H9 (cell line): ENCODE measurements at places on chromosomes 11 and 22. TPM values are rescaled to one million over a fixed set of nuclear protein-coding genes. Genes with fewer than 3 reads are reported as not detected.

DNA sequence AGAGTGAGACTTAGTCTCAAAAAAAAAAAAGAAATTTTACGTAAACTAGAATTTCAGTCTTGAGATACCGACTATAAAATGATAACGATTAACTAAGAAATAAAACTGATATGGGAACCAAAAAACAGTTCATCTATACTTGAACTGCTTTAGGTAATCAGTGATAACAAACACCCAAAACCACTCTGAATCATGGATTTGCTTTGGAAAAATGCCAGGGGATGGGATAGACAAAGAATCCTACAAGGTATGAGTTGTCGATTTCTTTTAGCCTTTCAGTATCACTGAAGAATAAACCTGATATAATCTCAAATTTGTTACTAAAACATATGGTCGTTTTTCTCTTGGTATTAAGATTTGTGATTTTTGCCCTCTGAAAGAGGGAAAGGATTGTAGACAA, 13.7 kb downstream of the CSTF3 start:
- no peak for DNase-seq

Gene RASSF7
- 26.3 and 30.0 TPM in 2 replicates for total RNA-seq

DNA sequence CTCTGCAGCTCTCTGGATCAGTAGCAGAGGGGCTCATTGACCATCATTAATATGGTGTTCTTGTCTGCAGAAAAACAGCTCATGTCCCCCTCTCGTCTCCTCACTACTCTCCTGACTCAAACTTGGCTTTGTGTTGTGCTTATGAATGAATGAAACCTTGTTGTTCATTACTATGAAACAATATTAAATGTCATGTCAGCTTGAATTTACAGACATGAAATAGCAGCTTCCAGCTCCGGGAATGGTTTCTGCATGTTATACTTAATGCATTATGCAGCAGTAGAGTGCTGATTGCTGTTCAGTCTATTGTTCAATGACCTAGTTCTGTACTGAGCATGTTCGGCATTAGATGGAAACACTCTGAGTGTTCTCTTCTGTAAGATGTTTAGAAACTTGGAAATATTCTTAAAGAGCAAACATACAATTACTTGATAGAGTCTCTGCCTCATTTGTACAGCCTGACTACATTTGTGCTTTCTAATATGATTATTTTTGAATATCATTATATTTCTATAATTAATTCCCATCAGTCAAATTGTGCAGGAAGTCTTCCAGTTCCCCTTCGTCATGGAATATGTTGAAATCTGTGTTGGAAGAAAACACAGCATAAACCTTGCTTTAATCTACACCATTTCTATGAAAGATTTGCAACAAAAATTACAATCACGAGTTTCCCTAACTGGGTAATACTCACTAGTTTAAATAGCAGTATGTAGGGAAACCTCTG, 340.4 kb downstream of the SOX6 start:
- no peak for DNase-seq

GRCh38 chr11:66470015-66470414, 3.3 kb downstream of the PELI3 start:
- DNase-seq: peak; percentile 47

DNA sequence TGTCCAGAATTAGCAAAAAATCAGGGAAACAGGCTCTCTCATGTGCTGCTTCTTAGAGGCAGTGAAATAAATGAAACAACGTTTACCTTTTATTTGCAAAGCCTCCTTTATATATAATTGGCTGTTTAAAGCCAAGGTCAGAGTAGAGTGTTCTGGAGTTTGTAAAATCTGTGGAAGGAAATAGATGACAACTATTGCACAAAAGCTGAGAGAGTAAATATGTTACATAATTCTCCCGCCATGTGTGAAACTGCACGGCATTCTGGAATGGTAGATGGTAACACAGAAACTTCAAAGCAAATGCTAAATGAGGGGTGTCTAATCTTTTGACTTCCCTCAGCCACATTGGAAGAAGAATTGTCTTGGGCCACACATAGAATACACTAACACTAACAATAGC, 51.5 kb upstream of the FGF3 start:
- DNase-seq: no peak

Gene KCNA4
- total RNA-seq: not detected in 2 replicates

- DNase-seq: no peak
Measured at GRCh38 chr11:117606790-117607189, 190.2 kb downstream of the DSCAML1 start.

DNA sequence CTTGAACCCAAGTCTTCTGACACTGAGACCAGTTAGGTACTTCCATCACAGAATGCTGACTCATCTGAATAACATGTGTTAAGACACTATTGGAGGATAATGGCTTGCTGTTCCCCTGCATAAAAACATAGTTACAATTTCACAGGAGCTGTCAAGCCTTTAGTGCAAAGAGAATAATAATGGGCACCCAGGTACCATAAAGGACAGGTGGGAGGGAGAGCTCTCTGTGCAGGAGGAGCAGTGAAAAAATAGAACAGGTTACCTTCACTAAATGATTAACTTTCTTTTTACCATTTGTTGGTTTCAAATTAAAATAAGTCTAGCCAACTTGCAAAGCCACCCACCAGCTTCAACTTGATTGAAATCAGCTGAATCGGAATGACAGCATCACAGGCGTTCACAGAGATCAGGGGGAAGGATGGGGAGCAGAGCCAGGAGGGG, 173.2 kb downstream of the DSCAML1 start:
- no peak for DNase-seq

Gene TENM4
- total RNA-seq: 4.3 and 4.6 TPM in 2 replicates

GRCh38 chr22:23365961-23366360, 185.7 kb downstream of the BCR start:
- DNase-seq: no peak

- no peak for DNase-seq
Measured at GRCh38 chr11:34359548-34359891, 1.7 kb upstream of the ABTB2 start.

Gene SCGB1C1
- total RNA-seq: not detected in 2 replicates
